ENCODE measurements at places on chromosomes 3 and 15. TPM values are rescaled to one million over a fixed set of nuclear protein-coding genes. Genes with fewer than 3 reads are reported as not detected.

Gene MEIS2
- not detected for total RNA-seq

- no peaks in the 10 kb centered on the region for H3K4me1 ChIP-seq
- H3K27me3 ChIP-seq: no peaks in the 10 kb centered on the region
- no peaks in the 10 kb centered on the region for H3K36me3 ChIP-seq
- no peak overlapping the region for H3K4me3 ChIP-seq
- DNase-seq: no peak
- H3K27ac ChIP-seq: no peak overlapping the region
Measured at GRCh38 chr3:41569632-41570305, 370.5 kb downstream of the CTNNB1 start.

GRCh38 chr3:81911221-81911620, 149.8 kb upstream of the GBE1 start:
- H3K4me1 ChIP-seq: no peaks in the 10 kb centered on the region
- H3K36me3 ChIP-seq: no peaks in the 10 kb centered on the region
- no peaks in the 10 kb centered on the region for H3K27me3 ChIP-seq
- H3K27ac ChIP-seq: no peak overlapping the region
- H3K4me3 ChIP-seq: no peak overlapping the region
- DNase-seq: no peak

DNA sequence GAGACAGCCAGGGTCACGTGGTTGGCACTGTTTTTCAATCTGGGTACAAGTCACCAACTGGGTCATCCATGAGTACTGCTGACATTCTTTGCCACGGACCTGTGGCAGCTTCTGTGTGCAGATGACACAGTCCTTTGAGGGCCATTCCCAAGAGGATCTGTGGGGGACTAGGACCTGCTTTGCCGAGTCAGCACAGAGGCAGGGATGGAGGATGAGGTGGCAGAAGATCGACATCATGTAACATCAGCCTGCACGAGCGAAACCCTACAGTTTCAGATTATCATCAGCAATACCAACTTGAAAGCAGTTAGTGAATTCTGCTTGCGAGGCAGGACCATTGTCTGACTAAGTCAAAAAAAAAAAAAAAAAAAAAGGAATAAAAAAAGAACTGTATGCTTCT, 227.7 kb downstream of the FOXP1 start:
- H3K4me3 ChIP-seq: no peak overlapping the region
- DNase-seq: no peak
- no peaks in the 10 kb centered on the region for H3K36me3 ChIP-seq
- H3K4me1 ChIP-seq: peaks cover 9% of the 10 kb centered on the region
- H3K27ac ChIP-seq: no peak overlapping the region

GRCh38 chr3:88879905-88880304, 227.5 kb upstream of the EPHA3 start:
- H3K36me3 ChIP-seq: no peaks in the 10 kb centered on the region
- no peaks in the 10 kb centered on the region for H3K4me1 ChIP-seq
- H3K27ac ChIP-seq: no peak overlapping the region
- no peak overlapping the region for H3K4me3 ChIP-seq

DNA sequence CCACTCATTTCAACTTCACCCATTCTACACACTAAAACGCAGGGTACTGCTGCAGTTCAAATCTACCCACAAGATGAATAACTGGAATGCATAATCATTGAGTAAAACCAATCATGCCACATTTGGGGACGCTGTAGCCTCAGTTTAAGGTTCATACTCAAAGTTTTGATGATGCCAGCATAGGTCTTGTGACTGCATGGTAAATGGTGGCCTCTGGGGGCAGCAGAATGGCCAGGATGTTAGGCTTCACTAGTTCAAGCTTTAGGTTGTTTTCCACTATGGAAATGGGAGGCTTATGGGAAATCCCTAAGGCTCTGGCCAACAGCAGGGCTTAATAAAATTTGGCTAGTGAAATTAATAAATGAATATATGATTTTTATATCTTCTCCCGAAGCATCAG, 104.3 kb upstream of the TSC22D2 start:
- no peak overlapping the region for H3K4me3 ChIP-seq
- peak; percentile 0 for DNase-seq
- no peaks in the 10 kb centered on the region for H3K4me1 ChIP-seq
- H3K27me3 ChIP-seq: no peaks in the 10 kb centered on the region
- no peaks in the 10 kb centered on the region for H3K36me3 ChIP-seq

DNA sequence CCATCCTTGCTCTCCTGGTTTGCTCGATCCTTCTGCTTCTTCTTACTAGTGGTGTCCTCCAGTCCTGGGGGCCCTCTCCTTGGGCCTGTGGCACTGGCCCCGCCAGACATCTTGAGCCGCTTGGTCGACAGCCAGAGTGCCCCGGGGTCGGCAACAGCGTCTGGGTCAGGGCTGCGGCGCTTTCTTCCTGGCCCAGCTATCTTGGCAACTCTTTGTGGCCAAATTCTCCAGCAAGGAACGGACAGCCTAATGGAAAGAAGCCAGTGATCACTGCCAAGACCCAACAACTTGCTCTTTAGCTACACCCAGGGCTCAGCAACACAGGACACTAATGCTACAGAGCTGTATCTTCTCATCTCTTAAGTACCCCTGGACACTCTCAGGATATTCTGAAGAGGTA, 1.6 kb downstream of the USP19 start:
- peaks cover 33% of the 10 kb centered on the region for H3K36me3 ChIP-seq
- peaks cover 17% of the 10 kb centered on the region for H3K4me1 ChIP-seq
- H3K27me3 ChIP-seq: no peaks in the 10 kb centered on the region
- H3K4me3 ChIP-seq: no peak overlapping the region
- H3K27ac ChIP-seq: peak overlapping the region; percentile 92

DNA sequence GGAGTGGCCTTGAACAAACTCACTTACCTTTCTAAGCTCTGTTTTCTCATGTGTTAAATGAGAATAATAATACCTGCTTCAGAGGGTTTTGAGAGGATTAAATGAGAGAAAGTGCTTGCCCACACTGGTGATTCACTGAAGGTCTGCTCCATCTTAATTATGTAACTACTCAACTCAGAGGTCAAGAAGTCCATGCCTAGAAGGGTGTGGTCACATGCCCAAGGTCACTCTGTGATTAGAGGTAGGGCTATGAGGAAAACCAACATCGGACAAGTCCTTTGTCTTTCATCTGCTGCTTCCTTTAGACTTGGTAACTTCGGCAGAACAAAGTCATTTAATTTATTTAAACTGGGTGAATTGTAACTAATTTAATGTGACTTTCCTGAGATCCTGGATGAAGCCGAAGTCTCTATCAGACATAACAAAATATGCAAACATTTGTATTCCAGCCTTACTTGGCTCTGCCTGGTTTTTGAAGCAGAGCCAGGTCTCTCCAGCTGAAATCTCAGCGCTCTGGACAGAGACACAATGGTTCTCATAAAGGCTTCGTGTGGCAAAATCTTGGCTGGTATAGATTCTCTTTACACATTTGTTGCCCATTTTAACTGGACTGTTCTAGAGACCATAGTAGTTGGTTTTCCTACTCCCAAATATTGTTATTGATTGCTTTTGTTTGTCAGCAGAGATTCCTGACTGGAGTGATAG, 3.0 kb downstream of the CHRNA7 start:
- no peak for DNase-seq
- H3K27ac ChIP-seq: no peak overlapping the region
- H3K27me3 ChIP-seq: peaks cover 4% of the 10 kb centered on the region

DNA sequence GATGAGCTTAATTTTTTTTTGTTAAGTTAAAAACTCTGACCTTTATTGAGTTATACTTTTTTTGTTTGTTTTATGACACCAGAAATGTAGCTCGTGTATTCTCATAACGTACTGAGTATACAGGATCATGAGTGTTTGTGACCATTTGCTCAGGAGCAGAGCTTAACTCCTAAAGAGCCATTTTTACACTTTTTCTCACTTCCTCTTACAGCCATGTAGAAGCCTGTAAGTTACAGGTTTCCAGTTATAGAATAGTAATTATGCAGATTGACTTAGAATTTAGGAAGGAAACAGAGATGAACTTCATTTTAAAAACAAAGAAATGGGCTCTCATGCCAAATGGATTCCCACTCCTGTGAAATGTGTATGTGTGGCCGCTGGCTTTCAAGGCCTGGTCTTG, 151.7 kb downstream of the MCTP2 start:
- no peak overlapping the region for H3K27ac ChIP-seq
- H3K27me3 ChIP-seq: no peaks in the 10 kb centered on the region
- no peaks in the 10 kb centered on the region for H3K36me3 ChIP-seq
- no peak overlapping the region for H3K4me3 ChIP-seq

GRCh38 chr15:25668901-25669300, 194.2 kb downstream of the ATP10A start:
- H3K4me3 ChIP-seq: no peak overlapping the region
- no peak overlapping the region for H3K27ac ChIP-seq
- no peak for DNase-seq
- no peaks in the 10 kb centered on the region for H3K36me3 ChIP-seq

- no peaks in the 10 kb centered on the region for H3K27me3 ChIP-seq
- H3K27ac ChIP-seq: no peak overlapping the region
- no peak overlapping the region for H3K4me3 ChIP-seq
- no peak for DNase-seq
- H3K4me1 ChIP-seq: no peaks in the 10 kb centered on the region
Measured at GRCh38 chr3:196821806-196822355, 45.8 kb upstream of the SENP5 start.

DNA sequence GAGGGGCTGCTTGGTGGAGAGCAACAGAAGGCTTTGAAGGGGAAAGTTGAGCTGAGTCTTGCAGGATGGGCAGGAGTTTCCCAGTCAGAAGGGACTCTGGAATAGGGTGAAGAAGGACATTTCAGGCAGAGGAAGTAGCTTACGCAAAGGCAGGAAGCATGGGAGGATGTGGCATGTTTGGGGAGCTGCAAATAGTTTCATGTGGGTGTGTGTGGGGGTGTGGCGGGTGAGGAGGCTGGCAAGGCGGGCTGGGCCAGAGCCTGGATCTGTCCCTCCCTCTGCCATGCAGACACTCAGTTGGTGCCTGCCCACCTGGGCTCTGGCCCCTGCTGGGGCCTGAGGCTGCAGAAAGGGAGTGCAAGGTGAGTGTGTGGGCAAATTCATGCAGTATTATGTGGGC, 10.4 kb downstream of the TEX264 start:
- H3K4me1 ChIP-seq: peaks cover 78% of the 10 kb centered on the region
- DNase-seq: peak; percentile 61
- peak overlapping the region; percentile 63 for H3K27ac ChIP-seq
- H3K4me3 ChIP-seq: peak overlapping the region; percentile 46
